A549 treated with dexamethasone at 1 μM for 4 hours (cell line): ENCODE measurements at places on chromosomes 3 and 15. TPM values are rescaled to one million over a fixed set of nuclear protein-coding genes. Genes with fewer than 3 reads are reported as not detected.

The GOLGA8R gene
- 0.07 to 0.20 TPM (median 0.14 TPM) in 5 replicates for total RNA-seq

The CADPS gene
- total RNA-seq: not detected in 5 replicates

The MEX3B gene
- total RNA-seq: 2.9 to 4.7 TPM (median 3.9 TPM) in 5 replicates

The TGM4 gene
- 0.25 to 0.39 TPM (median 0.27 TPM) in 5 replicates for total RNA-seq

The SNX33 gene
- 12.2 to 17.0 TPM (median 15.4 TPM) in 5 replicates for total RNA-seq

The MYLK gene
- total RNA-seq: 13.5 to 18.4 TPM (median 16.9 TPM) in 5 replicates

The MCF2L2 gene
- total RNA-seq: 0.19 to 0.69 TPM (median 0.26 TPM) in 5 replicates

The FRG2C gene
- total RNA-seq: 0.03 to 0.06 TPM (median 0.05 TPM) in 3 of 5 replicates, not detected in the others

The CYP1A2 gene
- not detected in 5 replicates for total RNA-seq

The PTPRG gene
- 2.3 to 3.8 TPM (median 3.4 TPM) in 5 replicates for total RNA-seq

The COL6A6 gene
- total RNA-seq: not detected in 5 replicates

The MFSD1 gene
- 41.7 to 47.8 TPM (median 43.0 TPM) in 5 replicates for total RNA-seq

The TSPAN3 gene
- 350 to 497 TPM (median 477 TPM) in 5 replicates for total RNA-seq

The APBA2 gene
- 15.8 to 20.8 TPM (median 19.0 TPM) in 5 replicates for total RNA-seq

The CAND2 gene
- 0.21 to 0.47 TPM (median 0.39 TPM) in 5 replicates for total RNA-seq

The ARGFX gene
- not detected in 5 replicates for total RNA-seq

The VWA5B2 gene
- total RNA-seq: 0.20 to 0.50 TPM (median 0.39 TPM) in 5 replicates

The SEMA7A gene
- 0.98 to 1.3 TPM (median 1.1 TPM) in 5 replicates for total RNA-seq

The CLRN1 gene
- not detected in 5 replicates for total RNA-seq

The ISLR gene
- total RNA-seq: 0.33 to 0.52 TPM (median 0.35 TPM) in 5 replicates

The ANKRD63 gene
- total RNA-seq: 0.20 to 0.49 TPM (median 0.26 TPM) in 5 replicates

The APOD gene
- 1.2 to 2.2 TPM (median 1.6 TPM) in 5 replicates for total RNA-seq

The LMAN1L gene
- 0.04 TPM in 1 of 5 replicates, not detected in the others for total RNA-seq

The LEO1 gene
- 50.9 to 63.0 TPM (median 52.5 TPM) in 5 replicates for total RNA-seq

The SKOR1 gene
- total RNA-seq: 0.05 to 0.08 TPM (median 0.06 TPM) in 4 of 5 replicates, not detected in the other

The THPO gene
- 0.08 to 0.11 TPM in 2 of 5 replicates, not detected in the others for total RNA-seq

The NR2F2 gene
- 16.2 to 23.8 TPM (median 23.4 TPM) in 5 replicates for total RNA-seq
